ENCODE measurements at places on chromosomes 4 and X.

GRCh38 chr4:14386196-14386595 lies 616.1 kb upstream of the CPEB2 start:
- H3K27ac ChIP-seq = no peak overlapping the region
- no peaks in the 10 kb centered on the region for H3K36me3 ChIP-seq
- no peak for DNase-seq
- no peaks in the 10 kb centered on the region for H3K4me1 ChIP-seq

DNA sequence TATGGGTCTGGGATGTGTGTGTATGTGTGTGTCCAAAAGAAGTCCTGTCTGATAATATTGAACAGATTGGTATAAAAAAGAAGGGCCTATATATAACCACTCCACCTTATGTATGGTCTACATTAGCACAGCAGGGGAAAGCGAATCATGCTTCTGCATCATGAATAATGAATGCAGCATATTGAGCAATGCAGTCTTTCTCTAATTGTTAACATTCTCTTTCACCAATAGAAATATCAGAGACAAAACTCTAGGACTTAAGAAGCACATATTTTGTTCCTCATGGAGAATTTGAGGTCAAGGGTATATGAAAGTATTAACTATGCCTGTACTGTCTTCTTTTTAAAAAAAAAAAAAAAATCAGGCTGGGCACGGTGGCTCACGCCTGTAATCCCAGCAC lies 264.3 kb upstream of the NOCT start:
- no peaks in the 10 kb centered on the region for H3K36me3 ChIP-seq
- no peaks in the 10 kb centered on the region for H3K4me1 ChIP-seq
- DNase-seq = no peak
- H3K4me3 ChIP-seq = no peak overlapping the region

- no peaks in the 10 kb centered on the region for H3K36me3 ChIP-seq
- no peak overlapping the region for H3K27ac ChIP-seq
- no peaks in the 10 kb centered on the region for H3K4me1 ChIP-seq
- H3K27me3 ChIP-seq = no peaks in the 10 kb centered on the region
Observed at GRCh38 chr4:29970626-29971025, 749.5 kb upstream of the PCDH7 start.

DNA sequence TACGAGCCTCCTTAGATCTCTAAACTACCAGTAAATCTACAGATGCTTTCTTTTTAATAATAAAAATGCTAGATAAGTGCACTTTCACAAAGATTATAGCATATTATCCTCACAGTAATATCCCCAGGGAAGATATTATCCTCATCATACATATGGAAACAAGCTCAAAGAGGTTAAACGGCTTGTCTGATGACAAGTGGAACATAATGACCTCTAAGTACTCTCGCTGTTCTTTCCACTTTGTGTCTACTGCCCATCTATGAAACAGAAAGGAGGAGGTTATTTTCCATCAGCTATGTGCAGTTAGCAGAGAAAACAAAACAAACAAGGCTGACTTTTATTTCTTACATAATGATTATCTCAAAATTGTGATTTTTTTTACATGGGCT lies 42.8 kb upstream of the PRDM8 start:
- no peak overlapping the region for H3K27ac ChIP-seq
- no peak overlapping the region for H3K4me3 ChIP-seq
- no peak for DNase-seq
- no peaks in the 10 kb centered on the region for H3K4me1 ChIP-seq
- H3K36me3 ChIP-seq = no peaks in the 10 kb centered on the region
- H3K27me3 ChIP-seq = no peaks in the 10 kb centered on the region

DNA sequence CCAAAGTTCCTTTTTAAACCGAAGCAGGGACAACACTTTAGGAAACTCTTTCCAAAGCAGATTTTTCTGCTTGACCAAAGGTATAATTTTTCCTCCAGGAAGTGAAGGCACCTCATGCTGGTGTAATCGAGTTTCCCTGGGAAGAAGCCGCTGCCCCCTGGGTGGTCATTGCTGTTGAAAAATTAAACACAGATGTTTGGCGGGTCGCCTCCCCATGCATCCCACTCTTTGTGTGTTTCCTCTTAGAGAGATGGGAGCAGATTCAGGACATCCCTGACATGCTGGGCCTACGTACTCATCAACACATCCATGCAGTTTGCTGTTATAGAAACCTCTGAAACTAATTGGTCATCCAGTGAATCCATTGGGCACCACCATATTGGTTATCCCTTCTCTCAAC lies 179.2 kb upstream of the HCCS start:
- H3K36me3 ChIP-seq = no peaks in the 10 kb centered on the region
- no peak for DNase-seq
- H3K4me1 ChIP-seq = no peaks in the 10 kb centered on the region
- no peaks in the 10 kb centered on the region for H3K27me3 ChIP-seq
- H3K4me3 ChIP-seq = no peak overlapping the region

DNA sequence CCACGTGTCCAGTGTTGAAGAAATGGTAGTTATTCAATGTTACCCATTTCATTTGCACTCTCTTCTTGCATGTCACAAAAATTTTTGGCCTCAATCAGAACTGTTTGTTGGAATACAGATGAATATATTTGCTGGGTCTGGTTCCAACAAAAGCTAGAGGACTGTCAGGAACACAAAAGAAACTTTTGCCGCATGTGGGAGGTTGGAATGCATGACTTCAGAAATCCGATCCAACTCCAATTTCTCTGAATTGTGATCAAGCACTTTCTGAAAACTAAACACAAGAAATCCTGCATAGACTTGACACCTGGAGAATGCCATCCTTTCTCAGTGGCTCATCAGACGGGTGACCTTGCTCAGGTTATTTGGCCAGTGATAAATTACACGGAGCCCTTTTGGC lies 15.4 kb downstream of the SETD7 start:
- no peak for DNase-seq
- no peaks in the 10 kb centered on the region for H3K36me3 ChIP-seq
- no peak overlapping the region for H3K4me3 ChIP-seq

GRCh38 chrX:43064096-43064495 lies 286.1 kb upstream of the PPP1R2C start:
- H3K27ac ChIP-seq = no peak overlapping the region
- no peaks in the 10 kb centered on the region for H3K36me3 ChIP-seq
- no peaks in the 10 kb centered on the region for H3K4me1 ChIP-seq
- H3K4me3 ChIP-seq = no peak overlapping the region
- DNase-seq = no peak

DNA sequence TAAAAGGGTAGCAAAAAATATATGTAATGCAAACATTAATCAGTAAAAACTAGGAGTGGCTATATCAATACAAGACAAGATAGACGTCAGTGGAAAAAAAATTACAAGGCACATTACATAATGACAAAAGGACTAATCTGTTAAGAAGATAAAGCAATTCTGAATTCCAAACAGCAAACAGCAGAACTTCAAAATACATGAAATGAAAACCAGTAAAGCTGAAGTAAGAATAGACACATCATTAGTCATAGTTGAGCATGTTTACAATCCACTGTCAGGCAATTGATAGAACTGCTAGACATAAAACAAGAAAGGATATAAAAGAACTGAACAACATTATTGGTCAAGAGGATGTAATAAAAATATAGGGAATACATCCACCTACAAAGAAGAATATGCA lies 12.2 kb downstream of the SULT1B1 start:
- no peak overlapping the region for H3K27ac ChIP-seq
- no peak for DNase-seq
- H3K4me1 ChIP-seq = no peaks in the 10 kb centered on the region
- H3K27me3 ChIP-seq = no peaks in the 10 kb centered on the region

DNA sequence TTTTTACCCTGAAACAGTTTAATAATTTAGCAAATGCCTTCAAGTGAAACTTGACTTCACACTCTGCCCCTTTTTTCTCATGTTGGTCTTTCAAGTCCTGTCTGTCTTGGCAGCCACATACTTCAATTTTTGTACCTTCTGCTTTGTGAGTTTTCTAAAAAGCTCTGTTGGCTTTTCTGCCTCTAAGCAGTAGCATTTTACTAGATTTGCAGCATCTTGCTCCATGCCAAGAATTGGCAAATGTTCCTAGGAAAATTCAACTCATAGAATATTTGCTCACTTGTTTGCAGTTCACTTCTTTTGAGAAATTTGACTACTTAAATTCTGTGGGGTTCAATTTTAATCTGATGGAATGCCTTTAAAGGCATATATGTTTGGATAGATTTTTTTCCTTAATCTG lies 59.2 kb downstream of the FAM47A start:
- no peaks in the 10 kb centered on the region for H3K4me1 ChIP-seq
- no peak for DNase-seq
- H3K4me3 ChIP-seq = no peak overlapping the region
- H3K27ac ChIP-seq = no peak overlapping the region

DNA sequence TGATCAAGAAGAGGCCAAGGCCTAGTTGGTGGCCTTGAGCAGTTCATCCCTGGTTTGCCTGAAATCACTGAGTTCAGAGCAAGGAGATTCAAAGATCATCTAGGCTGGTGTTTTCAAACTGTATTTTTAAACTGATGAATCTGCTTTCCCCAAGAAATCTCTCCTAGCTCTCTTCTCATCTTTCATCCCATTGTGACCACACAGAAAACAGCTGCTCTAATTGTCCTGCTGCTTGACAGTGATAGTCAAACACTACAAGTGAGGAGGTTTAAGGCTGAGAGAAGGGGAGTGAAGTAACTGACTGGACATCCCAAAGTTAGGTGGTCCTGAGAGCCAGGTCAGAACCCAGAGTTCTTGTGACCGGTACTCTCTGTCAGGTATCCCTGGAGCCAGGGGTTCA lies 91.5 kb downstream of the LNX1 start:
- H3K27ac ChIP-seq = no peak overlapping the region
- H3K4me1 ChIP-seq = no peaks in the 10 kb centered on the region
- no peak for DNase-seq
- H3K4me3 ChIP-seq = no peak overlapping the region
- no peaks in the 10 kb centered on the region for H3K27me3 ChIP-seq

GRCh38 chr4:1582227-1582626 lies 101.9 kb downstream of the FAM53A start:
- no peak overlapping the region for H3K4me3 ChIP-seq
- H3K27ac ChIP-seq = no peak overlapping the region
- no peaks in the 10 kb centered on the region for H3K36me3 ChIP-seq
- no peak for DNase-seq
- H3K4me1 ChIP-seq = no peaks in the 10 kb centered on the region

Measured in MM.1S (cell line).